ENCODE measurements at places on chromosomes 3 and 15.

- DNase-seq, result peak; percentile 36
Observed at GRCh38 chr3:171874879-171875278, 31.7 kb downstream of the TMEM212 start.

DNA sequence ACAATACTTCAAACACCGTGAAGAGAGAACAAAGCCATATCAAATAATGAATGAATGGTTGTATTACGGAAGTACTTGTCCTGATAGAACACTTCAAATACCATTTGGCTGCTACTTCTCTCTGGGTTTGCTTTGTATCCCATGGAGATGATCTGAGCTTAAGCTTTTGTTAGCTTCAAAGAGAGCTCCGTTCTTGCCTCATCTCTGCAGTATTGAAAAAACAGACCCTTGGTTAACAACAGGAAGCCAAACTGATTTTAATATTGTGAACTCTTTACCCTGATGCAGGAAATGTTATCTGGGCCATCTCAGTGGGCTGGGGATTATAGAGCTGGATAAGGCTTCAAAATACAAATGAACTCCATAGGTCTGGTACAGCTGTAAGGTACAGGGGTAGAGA, 101.0 kb downstream of the CHL1 start:
- no peak for DNase-seq

- peak; percentile 95 for DNase-seq
Observed at GRCh38 chr3:188348435-188349244, 194.7 kb downstream of the LPP start.

DNA sequence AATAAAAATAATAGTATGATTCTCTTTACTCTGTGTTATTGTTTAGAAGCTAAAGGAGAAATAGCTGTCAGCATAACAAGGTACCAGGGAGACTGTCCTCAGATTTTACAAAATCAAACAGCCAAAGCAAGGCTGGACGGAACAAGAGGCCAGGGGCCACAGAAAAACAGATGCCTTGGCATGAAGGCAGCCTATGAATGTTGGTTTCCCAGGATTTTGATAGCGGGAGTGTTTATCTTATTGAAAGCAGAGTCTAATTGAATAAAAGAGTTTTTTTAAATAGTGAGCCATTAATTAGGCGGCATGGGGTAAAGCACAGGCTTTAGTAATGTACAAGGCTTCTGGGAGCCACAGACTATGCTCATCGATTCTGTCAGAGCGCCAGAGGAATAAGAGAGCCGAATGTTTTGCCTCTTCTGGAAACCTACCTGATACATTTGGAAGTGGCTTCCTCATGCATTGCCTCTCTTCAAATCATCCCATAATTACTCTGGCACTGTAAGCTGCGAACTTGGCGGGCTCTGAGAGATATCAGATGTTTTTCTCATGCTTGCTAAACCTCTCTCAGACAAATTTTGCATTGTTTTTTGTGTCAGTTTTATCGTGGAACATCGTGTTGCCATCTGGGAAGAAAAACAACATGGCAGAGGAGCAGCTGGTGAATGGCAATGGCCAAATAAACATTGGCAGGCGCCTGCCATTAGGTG, 30.4 kb upstream of the TMCO5A start:
- DNase-seq, result no peak

DNA sequence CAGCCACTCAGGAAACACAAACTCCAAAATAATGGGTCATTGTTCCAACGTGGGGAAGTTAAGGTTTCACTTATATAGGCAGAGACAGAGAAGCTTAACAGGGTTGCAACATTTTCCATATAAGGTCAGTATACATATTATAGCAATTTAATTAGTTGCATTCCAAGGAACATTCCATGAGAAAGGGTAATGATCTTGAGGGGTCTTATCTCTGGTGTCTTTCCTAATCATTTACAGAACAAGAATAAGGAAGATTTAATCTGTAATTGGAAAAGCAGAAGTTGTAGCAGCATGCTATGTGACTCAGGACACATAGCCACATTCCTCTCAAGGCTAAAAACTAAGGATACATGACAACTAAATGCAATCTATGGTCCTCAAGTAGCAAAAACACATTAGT, 4.9 kb downstream of the MNS1 start:
- DNase-seq, result peak; percentile 53

- no peak for DNase-seq
Observed at GRCh38 chr3:4778119-4778518, 201.1 kb upstream of the BHLHE40 start.

GRCh38 chr3:176120507-176120906, 1076.8 kb downstream of the TBL1XR1 start:
- peak; percentile 13 for DNase-seq

DNA sequence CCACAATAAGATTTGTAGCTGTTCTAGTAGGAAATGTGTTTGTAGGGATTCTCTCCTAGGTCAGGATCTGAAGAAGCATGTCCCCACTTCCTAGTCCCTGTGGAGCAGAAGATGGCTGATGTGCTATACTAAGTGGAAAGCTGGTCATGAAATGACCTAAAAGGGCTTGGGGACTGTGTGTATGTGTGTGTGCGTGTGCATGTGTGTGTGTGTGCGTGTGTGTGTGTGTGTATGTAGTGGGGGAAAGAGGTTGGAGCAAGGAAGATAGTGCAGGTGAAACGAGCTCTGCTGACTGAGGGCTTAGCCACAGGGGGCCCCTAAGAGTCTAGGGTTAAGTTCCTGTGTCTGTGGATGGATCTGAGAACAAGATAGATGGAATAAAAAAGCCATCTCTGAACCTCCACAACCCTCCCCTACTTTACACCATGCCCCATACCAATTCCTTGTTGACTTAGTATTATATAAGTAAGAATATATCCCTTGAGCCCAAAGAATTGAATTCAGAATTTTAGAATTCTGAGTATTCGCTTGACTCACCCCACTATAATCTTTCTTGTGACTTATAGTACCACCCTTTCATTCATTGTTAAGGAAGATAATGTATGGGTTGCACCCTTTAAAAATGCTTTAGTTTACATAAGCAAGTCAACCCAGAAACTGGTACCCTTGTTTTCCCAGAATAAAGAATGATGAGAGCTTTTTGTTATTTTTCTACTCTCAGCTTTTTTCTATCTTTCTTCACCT, 96.1 kb downstream of the RPL22L1 start:
- DNase-seq, result no peak

DNA sequence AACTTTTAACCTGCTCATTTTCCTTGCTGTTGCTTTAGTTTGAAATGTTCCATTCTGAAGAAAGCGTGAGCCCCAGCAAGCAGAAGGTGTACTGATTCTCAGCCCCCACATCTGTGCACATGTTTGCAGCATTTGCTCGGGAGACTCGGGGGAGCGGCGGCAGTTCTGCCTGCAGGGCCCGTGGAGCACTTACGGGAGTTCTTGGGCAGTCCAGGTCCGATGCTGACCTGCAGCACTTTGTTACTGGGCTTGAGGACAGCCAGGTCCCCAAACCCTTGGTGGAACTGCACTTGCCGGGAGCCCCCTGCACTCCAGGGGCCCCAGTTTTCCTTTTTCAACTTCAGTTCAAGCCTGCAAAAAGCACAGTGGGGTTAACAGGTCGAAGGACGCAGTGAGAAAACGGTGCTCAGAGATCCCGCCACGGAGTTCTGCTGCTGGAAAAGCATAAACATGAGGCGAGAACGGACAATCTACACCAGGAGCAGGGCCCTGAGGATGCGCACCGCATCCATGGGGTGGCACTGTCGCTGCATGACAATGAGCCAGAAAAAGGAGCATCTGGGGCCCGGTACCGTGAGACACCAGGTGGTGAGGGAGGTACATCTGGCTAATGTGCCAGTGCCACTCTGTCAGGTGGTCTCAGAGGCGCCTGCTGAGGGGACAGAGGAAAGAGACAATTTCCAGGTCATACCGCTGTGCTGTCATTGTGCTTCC, 45.6 kb upstream of the LDHAL6B start:
- no peak for DNase-seq

DNA sequence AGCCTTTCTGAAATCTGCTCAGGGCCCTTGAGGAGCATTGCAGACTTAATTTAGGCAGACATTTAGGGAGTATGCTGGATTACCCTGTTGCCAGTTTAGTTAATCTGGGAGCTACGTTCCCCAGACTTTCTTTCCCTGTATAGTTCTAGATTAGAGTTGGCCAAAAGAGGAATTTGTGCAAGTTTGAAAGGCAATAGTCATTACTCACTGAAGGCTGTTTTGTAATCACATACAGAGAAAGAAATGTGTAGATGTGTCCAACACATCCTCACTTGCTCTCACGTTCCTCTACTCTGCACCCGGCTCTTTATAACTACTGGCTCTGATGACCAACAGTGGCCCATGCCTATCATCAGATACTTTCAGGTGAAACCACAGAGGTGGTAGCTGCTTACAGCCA, 24.2 kb downstream of the MASP1 start:
- DNase-seq, result no peak

DNA sequence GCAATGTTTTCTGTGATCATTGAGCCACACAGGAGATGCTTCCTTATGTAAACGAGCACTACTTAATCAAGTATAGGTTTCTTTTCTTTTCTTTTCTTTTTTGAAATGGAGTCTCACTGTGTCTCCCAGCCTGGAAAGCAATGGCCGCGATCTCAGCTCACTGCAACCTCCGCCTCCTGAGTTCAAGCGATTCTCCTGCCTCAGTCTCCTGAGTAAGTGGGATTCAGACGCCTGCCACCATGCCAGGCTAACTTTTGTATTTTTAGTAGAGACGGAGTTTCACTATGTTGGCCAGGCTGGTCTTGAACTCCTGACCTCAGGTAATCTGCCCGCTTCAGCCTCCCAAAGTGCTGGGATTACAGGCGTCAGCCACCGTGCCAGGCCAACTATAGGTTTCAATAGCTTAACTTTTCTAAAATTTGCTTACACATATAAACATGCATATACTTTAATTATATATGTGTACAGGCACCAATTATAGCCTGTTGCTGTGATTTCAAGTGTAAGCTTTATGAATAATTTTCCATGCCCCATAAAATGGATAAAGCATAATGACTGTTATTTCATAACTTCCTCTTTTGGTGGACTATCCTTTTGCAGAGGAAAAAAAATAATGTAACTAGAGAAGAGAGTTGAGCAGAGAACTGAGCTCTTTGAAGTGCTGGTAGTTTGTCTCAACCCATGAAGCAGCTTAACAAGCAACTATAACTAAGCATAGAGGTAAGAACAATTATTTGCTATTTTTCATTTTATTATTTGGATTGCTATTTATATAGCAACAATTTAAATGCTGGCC, 24.8 kb upstream of the MBNL1 start:
- no peak for DNase-seq

DNA sequence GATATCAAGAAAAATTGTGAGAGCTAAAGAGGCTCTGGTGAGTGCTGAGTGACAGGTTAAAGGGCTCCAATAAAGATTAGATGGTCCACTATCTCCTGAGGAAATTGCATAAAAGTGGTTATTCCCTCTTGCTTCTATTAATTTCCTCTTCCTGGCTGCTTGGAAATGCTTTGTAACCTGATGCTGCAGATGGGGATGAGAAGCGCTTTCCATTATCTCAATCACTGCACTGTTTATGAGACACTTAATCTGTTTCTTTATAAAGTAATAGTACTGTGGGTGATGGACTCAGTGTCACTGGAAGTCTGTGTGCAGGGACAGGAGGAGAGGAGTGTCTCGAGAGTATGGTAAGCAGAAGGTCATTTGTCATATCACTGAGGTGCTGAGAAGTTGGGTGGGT, 305.3 kb downstream of the EPHB1 start:
- DNase-seq, result no peak

GRCh38 chr3:182303169-182303568, 490.1 kb upstream of the ATP11B start:
- no peak for DNase-seq

- DNase-seq, result peak; percentile 12
Observed at GRCh38 chr3:126706631-126707030, 2.6 kb downstream of the CHCHD6 start.

- DNase-seq, result no peak
Observed at GRCh38 chr15:68375191-68375631, 56.8 kb downstream of the ITGA11 start.

- peak; percentile 37 for DNase-seq
Observed at GRCh38 chr3:105691053-105691452, 177.8 kb downstream of the CBLB start.

GRCh38 chr3:172924546-172924945, 174.0 kb downstream of the ECT2 start:
- no peak for DNase-seq

DNA sequence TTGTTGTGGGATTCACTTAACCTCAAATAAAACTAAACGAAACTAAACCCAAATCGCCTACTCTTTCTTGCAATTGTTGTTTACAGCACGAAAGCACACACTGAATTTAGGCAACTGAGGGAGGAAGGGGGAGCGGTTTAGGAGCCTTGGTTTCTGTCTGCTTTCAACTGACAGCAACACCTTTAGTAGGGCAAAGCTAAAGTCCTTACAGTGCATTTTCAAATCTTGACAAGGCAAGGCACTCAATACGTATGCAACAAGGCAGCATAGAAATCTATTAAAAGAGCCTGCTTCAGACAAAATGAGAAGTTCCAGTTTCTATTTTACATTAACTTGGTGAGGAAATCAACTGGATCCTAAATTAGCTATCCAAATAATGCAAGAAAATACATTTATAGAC, 174.6 kb downstream of the CHST2 start:
- DNase-seq, result no peak

GRCh38 chr3:177930771-177931170, 605.5 kb upstream of the KCNMB2 start:
- DNase-seq, result no peak

DNA sequence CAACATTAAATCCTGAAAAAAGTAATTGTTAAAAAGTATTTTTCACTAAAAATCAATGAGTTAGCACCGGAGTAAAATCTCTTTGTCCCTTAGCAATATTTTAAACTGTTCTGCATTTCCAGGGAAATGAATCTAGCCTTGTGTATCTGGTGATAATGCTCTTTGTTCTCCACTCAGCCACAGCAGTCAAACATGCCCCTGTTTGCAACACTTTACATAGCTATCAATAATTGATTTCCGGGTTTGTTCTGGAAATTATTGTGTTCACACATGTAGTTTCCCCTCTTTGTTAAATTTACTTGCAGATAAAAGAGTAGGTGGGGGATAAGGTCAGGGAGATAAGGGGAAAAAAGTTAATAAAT, 3.6 kb upstream of the A4GNT start:
- DNase-seq, result no peak

DNA sequence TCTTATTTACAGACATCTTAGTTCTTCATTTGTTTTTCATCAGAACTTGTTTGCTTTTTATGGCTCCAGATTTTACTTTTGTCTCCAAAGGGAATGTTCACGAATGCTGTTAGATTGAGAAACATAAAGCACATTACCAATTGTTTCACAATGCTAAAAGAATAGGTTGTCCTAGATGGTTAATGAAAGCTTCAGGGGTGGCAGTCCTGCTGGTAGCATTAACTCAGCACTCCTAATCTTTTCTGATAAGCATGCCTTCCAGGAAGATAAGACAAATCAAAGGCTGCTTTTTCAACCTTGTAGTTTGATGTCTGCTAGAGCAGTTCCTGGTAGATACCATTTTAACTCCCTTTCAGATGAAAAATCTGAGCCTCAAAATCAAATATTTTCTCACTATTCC, 619.4 kb downstream of the PYDC2 start:
- no peak for DNase-seq

DNA sequence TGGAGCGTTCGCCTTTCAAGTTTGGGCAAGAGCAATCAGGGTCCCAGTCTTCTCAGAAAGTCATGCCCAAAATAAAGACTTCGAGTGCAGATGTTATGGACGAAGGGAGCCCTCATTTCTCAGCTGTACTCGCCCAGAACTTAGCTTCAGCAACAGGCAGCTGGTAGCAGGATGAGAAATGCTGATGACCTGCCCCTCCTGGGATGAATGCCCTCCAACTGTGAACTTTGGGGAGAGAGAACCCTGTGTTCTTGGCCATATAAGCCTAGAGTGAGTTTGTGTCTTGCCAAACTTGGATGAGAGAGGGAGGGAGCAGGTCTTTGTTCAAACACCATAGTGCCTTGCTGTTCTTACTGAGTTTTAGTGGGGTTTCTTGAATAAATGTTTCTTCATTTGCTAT, 400.3 kb downstream of the LRTM1 start:
- DNase-seq, result no peak

- no peak for DNase-seq
Observed at GRCh38 chr3:81521855-81522254, 239.6 kb downstream of the GBE1 start.

All from EH (cell line).